ENCODE measurements at places on chromosomes 2 and 18. TPM values are rescaled to one million over a fixed set of nuclear protein-coding genes. Genes with fewer than 3 reads are reported as not detected.
A peak's percentile ranks its signal among the peaks of the same experiment; 100 is the strongest.

- peaks cover 2% of the 10 kb centered on the region for H3K4me1 ChIP-seq
- peak; percentile 50 for DNase-seq
- H3K27ac ChIP-seq = no peak overlapping the region
- no peak overlapping the region for H3K4me3 ChIP-seq
- H3K27me3 ChIP-seq = peaks cover 5% of the 10 kb centered on the region
- H3K36me3 ChIP-seq = no peaks in the 10 kb centered on the region
Observed at GRCh38 chr18:58505181-58505580, 123.7 kb downstream of the ALPK2 start.

- no peak overlapping the region for H3K27ac ChIP-seq
- H3K36me3 ChIP-seq = no peaks in the 10 kb centered on the region
- no peak for DNase-seq
- no peaks in the 10 kb centered on the region for H3K27me3 ChIP-seq
- H3K4me3 ChIP-seq = no peak overlapping the region
- no peaks in the 10 kb centered on the region for H3K4me1 ChIP-seq
Observed at GRCh38 chr2:1259746-1260145, 153.5 kb upstream of the TPO start.

- H3K27me3 ChIP-seq = no peaks in the 10 kb centered on the region
- no peak overlapping the region for H3K4me3 ChIP-seq
- H3K36me3 ChIP-seq = peaks cover 15% of the 10 kb centered on the region
- peak overlapping the region; percentile 83 for H3K27ac ChIP-seq
- DNase-seq = no peak
Observed at GRCh38 chr2:234403074-234403473, 93.8 kb downstream of the ARL4C start.

- H3K4me1 ChIP-seq = no peaks in the 10 kb centered on the region
- H3K27ac ChIP-seq = no peak overlapping the region
- no peaks in the 10 kb centered on the region for H3K36me3 ChIP-seq
Observed at GRCh38 chr18:3842844-3843243, 392.9 kb downstream of the TGIF1 start.

DNA sequence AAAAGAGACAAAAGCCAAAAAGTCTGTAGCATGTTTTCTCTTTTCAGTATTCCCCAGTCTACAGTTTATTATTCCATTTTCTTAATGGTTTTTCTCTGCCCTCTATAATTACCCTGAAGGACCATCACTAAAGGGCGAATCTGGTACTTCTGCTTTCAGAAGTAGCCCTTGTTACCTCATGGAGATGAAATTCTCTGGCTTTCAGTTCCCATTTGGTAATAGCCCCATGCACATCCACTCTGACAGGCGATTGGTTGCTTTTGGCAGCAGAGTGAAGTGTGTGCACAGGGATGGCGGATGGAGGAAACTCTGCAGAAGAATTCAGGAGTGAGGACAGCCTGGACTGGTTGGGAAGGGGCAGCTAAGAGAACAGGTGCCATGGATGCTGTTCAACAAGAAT is 66.3 kb upstream of the NABP1 start:
- peaks cover 8% of the 10 kb centered on the region for H3K4me1 ChIP-seq
- no peak for DNase-seq
- H3K27ac ChIP-seq = no peak overlapping the region
- no peaks in the 10 kb centered on the region for H3K27me3 ChIP-seq

DNA sequence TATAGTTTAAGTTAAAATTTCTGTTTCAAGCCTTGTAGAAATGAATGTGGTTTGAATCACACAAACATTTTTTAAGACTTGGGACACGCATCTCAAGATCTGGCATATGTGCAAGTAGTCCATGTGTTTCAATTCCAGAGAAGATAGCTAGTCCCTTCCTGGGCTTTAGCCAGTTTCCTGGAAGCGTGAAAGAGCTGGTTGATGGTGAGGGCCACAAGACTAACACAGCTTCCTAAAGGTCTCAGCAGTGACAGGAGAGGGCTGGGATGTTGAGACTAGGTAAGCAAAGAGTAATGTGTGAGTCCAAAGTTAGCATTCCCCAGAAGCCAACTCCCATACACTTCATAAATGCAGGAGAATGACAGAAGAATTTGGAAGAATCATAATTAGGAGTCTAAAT is 111.9 kb upstream of the MAP2 start:
- H3K4me3 ChIP-seq = no peak overlapping the region
- H3K27ac ChIP-seq = no peak overlapping the region
- H3K27me3 ChIP-seq = no peaks in the 10 kb centered on the region
- no peak for DNase-seq

DNA sequence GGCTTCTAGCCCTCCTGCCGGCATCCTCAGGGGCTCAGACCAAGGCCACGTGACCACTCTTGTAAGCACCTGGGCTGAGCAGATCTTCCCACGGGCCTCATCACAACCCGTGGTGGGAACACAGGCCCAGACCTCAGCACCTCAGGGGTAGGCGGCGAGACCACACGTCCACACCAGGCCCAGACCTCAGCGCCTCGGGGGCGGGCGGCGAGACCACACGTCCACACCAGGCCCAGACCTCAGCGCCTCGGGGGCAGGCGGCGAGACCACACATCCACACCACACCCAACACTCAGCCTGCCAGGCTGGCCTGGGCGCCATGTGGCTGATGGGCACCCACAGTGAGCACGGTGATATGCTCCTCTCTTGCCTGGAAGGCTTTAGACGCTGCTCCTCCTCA is 334.4 kb upstream of the SALL3 start:
- DNase-seq = no peak
- no peak overlapping the region for H3K4me3 ChIP-seq
- peaks cover 2% of the 10 kb centered on the region for H3K4me1 ChIP-seq
- H3K27ac ChIP-seq = no peak overlapping the region

DNA sequence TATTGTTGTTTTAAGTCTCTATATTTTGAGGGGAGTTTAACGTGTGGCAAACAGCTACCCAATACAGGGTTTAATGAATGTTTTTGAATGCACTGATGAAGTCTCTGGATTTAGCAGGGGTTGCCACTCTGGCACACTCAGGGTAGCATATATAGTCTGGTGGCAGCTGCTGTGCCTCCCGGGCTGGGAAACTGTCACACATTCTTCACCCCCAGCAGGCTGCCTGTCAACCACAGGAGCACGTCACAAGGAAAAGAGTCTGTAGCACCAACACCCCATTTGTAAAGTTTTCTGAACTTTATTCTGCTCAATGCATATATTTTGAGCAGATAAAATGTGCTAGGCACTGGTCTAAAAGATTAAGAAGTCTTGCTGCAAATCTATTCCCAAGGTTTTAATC is 39.3 kb downstream of the NGEF start:
- peaks cover 3% of the 10 kb centered on the region for H3K27me3 ChIP-seq
- no peak for DNase-seq
- H3K4me1 ChIP-seq = no peaks in the 10 kb centered on the region
- H3K4me3 ChIP-seq = no peak overlapping the region
- H3K36me3 ChIP-seq = no peaks in the 10 kb centered on the region

DNA sequence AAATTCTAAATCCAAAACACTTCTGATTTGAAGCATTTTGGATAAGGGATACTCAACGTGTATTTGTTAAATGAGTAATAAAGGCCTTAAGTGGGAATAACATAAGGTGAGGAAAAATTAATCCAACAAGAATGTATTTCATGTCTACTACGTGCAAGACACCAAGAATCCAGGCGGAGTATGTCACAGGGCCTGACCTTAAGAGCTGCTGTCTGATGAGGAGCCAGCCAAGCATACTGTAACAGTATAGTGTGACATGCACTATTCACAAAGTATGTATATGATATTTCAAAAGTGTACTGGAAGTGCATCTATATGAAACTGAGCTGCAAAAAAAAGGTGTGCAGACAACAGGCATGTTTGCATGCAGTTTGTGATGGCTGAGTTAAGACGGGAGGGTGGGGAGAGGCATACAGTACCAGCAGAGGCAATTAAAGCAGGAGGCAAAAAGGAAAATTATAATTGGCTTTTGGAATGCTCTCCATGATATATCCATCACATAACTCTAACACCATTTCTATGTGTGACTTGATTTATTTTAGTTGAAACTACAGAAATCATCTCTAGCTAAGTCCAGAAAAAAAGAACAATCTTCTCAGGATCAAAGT is 18.2 kb downstream of the IWS1 start:
- peaks cover 33% of the 10 kb centered on the region for H3K36me3 ChIP-seq
- no peaks in the 10 kb centered on the region for H3K27me3 ChIP-seq
- peaks cover 32% of the 10 kb centered on the region for H3K4me1 ChIP-seq
- no peak for DNase-seq
- H3K27ac ChIP-seq = no peak overlapping the region

- no peaks in the 10 kb centered on the region for H3K36me3 ChIP-seq
- H3K27me3 ChIP-seq = peaks cover 10% of the 10 kb centered on the region
- no peak overlapping the region for H3K4me3 ChIP-seq
- no peak overlapping the region for H3K27ac ChIP-seq
- no peak for DNase-seq
Observed at GRCh38 chr2:19574778-19575260, 216.4 kb upstream of the OSR1 start.

- peaks cover 9% of the 10 kb centered on the region for H3K27me3 ChIP-seq
- H3K27ac ChIP-seq = no peak overlapping the region
- H3K4me1 ChIP-seq = no peaks in the 10 kb centered on the region
- no peak for DNase-seq
- H3K4me3 ChIP-seq = no peak overlapping the region
- no peaks in the 10 kb centered on the region for H3K36me3 ChIP-seq
Observed at GRCh38 chr2:58612973-58613372, 371.8 kb upstream of the FANCL start.

DNA sequence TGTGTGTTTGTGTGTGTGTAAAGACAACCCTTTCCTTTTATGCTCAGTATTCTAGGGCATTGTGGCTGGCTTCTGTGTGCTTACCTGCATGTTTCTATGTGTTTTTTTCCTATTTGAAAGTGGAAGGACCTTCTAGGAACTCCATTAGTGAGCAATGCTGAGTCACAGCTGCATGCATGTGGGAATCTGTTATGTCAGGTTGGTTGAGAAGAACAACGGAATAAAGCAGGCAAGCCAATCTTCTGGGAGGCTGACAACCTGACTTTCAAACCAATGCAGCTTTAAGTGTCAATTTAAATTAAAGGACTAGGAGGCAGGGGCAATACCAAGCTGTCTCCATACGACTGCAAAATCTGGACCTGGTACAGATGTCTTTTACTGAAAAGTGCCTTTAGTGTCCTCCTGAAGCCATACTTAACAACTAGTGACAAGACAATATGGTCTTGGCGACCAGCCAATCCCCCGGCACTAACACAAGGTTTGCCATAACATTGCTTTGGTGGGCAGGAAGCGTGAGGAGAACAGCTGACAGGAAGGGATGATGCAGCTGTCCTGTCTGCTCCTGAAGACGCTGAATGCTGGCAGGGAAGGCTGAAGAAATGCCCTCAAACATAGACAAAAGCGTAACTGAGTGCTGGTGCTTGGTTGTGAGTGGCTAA is 514.7 kb upstream of the CDH7 start:
- H3K36me3 ChIP-seq = no peaks in the 10 kb centered on the region
- H3K27me3 ChIP-seq = no peaks in the 10 kb centered on the region
- H3K4me1 ChIP-seq = no peaks in the 10 kb centered on the region
- H3K4me3 ChIP-seq = no peak overlapping the region
- H3K27ac ChIP-seq = no peak overlapping the region
- no peak for DNase-seq

GRCh38 chr2:198077477-198077876 is 273.1 kb downstream of the PLCL1 start:
- no peaks in the 10 kb centered on the region for H3K27me3 ChIP-seq
- H3K4me3 ChIP-seq = no peak overlapping the region
- no peaks in the 10 kb centered on the region for H3K36me3 ChIP-seq
- no peak overlapping the region for H3K27ac ChIP-seq
- no peaks in the 10 kb centered on the region for H3K4me1 ChIP-seq

GRCh38 chr2:5392658-5393057 is 299.5 kb upstream of the SOX11 start:
- H3K36me3 ChIP-seq = no peaks in the 10 kb centered on the region
- H3K4me3 ChIP-seq = no peak overlapping the region

GRCh38 chr2:153214337-153214736 is 264.2 kb downstream of the RPRM start:
- no peaks in the 10 kb centered on the region for H3K4me1 ChIP-seq
- no peak overlapping the region for H3K27ac ChIP-seq
- no peak overlapping the region for H3K4me3 ChIP-seq
- no peaks in the 10 kb centered on the region for H3K27me3 ChIP-seq
- no peak for DNase-seq
- H3K36me3 ChIP-seq = no peaks in the 10 kb centered on the region

DNA sequence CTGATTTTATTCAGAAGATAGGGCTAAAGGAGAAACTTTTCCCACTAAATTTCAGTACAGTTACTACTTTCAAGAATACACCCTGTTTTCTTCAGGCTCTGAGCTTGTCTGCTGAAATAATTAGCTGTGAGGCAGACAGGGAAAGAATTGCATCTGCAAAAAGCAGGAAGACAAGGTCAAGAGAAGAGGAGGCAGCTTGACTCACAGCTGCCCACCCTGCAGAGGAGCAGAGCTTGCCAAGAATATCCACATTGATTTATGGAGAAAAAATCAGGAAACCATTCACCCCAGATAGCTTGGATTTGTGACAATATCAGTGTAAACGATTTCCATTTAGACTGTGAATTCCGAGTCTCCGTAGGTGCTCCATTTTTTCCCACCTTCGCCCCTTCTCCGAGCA is 49.0 kb downstream of the ACTR2 start:
- peaks cover 1% of the 10 kb centered on the region for H3K27me3 ChIP-seq
- no peak for DNase-seq
- peaks cover 12% of the 10 kb centered on the region for H3K4me1 ChIP-seq
- peaks cover 7% of the 10 kb centered on the region for H3K36me3 ChIP-seq
- H3K27ac ChIP-seq = no peak overlapping the region
- no peak overlapping the region for H3K4me3 ChIP-seq

GRCh38 chr18:24460388-24460787 is at the start of gene HRH4:
HRH4 (plus strand) TSS chr18:24460637; CDS start chr18:24460729, 92 bp downstream.
- no peaks in the 10 kb centered on the region for H3K27me3 ChIP-seq
- peaks cover under 1% of the 10 kb centered on the region for H3K36me3 ChIP-seq
- H3K4me3 ChIP-seq = no peak within 1 kb of the TSS
- no peak for DNase-seq
- peaks cover 5% of the 10 kb centered on the region for H3K4me1 ChIP-seq

DNA sequence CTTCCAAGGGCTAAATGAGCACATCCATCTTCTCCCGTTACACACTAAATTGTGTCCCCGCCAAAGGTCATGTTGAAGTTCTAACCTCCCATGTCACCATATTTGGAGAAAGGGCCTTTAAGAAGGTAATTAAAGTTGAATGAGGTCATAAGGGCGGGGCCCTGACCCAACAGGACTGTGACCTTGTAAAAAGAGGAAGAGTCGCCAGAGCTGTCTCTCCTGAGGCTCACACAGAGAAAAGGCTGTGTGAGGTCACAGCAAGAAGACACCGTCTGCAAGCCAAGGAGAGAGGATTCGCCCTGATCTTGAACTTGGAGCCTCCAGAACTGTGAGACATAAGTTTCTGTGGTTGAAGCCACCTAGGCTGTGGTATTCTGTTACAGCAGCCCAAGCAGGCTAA is 24.1 kb downstream of the TRABD2A start:
- H3K27ac ChIP-seq = peak overlapping the region; percentile 97
- no peaks in the 10 kb centered on the region for H3K27me3 ChIP-seq
- peaks cover 57% of the 10 kb centered on the region for H3K36me3 ChIP-seq
- DNase-seq = no peak
- peak overlapping the region; percentile 82 for H3K4me3 ChIP-seq

Gene VSNL1
- total RNA-seq = not detected

Gene LINC00305
- not detected for total RNA-seq

Gene UGT1A8
- not detected for total RNA-seq

Gene ITGA4
- total RNA-seq = 216 TPM

Gene LOXHD1
- 0.26 TPM for total RNA-seq

Gene FOXI3
- not detected for total RNA-seq

Gene AOX1
- total RNA-seq = not detected

Gene TGFA
- total RNA-seq = 1.0 TPM

Gene POTEI
- total RNA-seq = not detected

Gene PKDCC
- not detected for total RNA-seq

Gene SEMA4C
- 30.6 TPM for total RNA-seq
